ENCODE measurements at places on chromosomes 11 and 22.

GRCh38 chr11:117187428-117187798 is 8.9 kb downstream of the SIDT2 start:
- DNase-seq = no peak

- no peak for DNase-seq
These were observed 652.5 kb downstream of the NTM start for GRCh38 chr11:132022733-132023478.

GRCh38 chr11:69374110-69374945 is 80.4 kb downstream of the MYEOV start:
- DNase-seq = peak; percentile 17

DNA sequence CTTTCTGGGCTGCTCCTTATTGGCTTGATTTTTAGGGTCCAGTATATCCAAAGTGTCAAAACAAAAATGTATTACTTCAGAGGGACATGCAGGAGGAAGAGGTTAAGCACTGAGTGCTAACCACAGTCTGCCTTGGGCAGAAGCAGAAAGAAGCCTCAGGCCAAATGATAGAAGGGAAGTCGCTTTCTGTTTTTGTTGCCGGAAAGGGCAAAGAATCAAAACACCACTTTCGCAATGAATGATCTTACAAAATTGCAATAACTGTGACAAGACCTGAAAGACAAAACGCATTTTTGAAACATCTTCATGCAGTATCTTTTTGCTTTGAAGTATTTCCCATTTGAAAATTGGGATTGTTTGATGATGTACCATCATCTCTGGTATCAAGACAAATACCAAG is 70.1 kb upstream of the PICALM start:
- DNase-seq = peak; percentile 28

- no peak for DNase-seq
These were observed 211.7 kb downstream of the NTM start for GRCh38 chr11:131582021-131582525.

GRCh38 chr11:83158357-83158786 is 1.4 kb downstream of the PCF11 start:
- no peak for DNase-seq

GRCh38 chr22:24761888-24762675 is 12.4 kb downstream of the PIWIL3 start:
- no peak for DNase-seq

DNA sequence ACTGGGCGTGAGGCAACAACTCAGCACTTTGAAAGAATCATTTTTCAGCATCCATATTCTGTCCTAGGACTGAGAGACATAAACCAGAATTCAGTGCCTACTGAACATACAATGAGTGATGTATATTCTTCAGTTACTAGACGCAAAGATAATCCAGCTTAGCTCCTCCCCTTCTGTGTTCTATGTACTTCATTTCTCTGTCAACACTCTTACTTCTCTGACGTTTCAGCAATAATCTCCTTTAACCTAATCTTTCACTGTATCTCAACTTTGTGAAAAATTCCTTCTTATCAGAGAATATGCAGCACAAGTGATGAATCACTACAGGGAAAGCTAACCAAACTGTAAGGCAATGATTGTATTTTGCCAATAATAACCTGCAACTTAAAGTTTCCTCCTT is 2.5 kb upstream of the OR51B5 start:
- DNase-seq = no peak

DNA sequence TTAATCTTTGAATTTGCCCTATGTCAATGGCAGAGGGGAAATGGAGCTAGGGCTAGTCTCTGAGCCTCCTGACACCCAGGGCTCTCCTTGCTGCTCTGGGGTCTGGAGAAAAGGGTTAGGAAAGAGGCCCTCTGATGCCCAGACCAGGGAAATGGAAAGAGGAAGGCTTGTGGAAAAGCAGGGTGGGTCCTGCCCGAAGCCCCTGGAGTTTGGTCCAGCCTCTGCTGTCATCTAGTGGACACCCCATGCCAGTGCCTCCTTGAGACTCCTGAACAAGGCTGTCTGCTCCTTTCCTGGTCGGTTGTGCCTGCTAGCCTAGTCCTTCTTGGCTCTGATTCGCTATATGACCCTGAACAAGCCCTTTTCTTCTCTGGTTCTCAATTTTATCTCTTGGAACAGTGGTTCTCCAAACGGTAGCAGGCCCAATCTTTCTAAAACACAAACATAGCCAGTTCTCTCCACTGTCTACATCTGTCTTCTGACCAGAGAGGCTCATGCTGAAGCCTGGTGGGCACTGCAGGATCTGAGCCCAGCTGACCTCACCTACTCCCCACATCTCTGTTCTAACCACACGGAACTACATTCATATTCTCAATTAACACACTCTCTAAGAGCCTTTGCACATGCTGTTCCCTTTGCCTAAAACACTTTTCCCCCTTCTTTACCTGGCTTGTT is 8.8 kb upstream of the PLA2G3 start:
- peak; percentile 55 for DNase-seq

DNA sequence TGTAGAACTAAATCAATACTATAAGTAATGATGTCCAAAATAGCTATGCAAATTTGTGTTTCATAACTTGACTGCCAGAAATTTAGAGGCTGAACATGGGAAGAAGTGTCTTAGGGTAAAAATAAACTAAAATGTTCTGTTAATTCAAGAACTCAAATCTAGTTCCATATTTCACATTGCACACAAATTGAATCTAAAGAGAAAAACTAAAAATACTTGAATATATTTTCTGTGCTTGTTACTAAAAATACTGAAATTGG is 43.5 kb downstream of the FANCF start:
- no peak for DNase-seq

- DNase-seq = no peak
These were observed 22.0 kb downstream of the TAF1D start for GRCh38 chr11:93719310-93719709.

Data from activated naive CD4-positive, alpha-beta T cell treated with anti-CD3 and anti-CD28 coated beads, Interleukin-2, amount 10 ng/mL, durations not matched to agents 7 days and 5 days (primary cell).